ENCODE measurements at places on chromosomes 6 and 20.

- DNase-seq, result no peak
These were observed 49.7 kb downstream of the NOL4L start for GRCh38 chr20:32535316-32535952.

GRCh38 chr6:125952764-125953501 lies 3.6 kb upstream of the HINT3 start:
- no peak for DNase-seq

DNA sequence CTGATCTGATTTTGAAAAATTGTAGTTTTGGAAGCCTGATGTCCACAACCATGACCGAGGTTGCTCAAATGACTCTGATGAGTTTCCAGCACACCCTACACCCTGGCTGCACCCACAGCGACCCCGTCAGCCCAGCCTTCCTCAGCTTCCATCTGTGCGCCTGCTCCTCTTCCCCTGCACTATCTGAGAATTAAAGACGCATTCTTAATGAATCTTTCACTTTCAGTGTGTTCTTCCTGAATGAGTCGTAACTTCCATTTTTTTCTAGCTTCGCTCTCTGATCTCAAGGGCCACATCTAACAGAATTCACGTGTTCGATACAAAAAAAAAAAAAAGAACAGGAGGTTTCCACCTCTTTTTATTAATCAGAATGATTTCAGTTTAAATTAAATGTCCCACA lies 21.3 kb upstream of the RREB1 start:
- no peak for DNase-seq

DNA sequence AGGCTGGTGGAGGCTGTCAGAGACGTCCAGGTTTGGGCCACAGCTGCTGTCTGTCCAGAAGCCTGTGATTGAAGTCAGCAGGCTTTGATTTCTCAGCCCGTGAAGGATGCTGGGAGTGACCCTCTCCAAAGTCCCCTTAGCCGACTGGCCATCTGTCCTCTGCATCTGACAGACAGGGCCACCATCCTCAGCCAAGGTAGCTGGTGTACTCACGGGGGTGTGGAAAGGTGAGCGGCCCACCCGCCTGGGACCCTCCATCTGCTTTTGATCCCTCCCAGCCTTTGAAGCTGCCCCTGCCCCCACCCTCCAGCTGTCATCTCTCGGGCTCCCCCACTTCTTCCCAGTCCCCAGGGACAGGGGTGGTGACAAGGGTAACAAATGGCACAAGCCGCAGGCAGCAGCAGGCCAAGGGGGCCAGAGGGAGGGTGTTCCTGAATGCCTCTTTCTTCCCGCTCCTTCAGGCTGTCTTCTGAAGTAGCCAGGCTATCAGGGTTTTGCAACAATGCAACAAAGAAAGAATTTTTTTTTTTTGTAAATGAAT lies 84.4 kb downstream of the EYA2 start:
- DNase-seq, result no peak

GRCh38 chr6:160297310-160297709 lies 38.7 kb upstream of the SLC22A2 start:
- DNase-seq, result no peak

- DNase-seq, result no peak
These were observed 188.6 kb downstream of the BMP2 start for GRCh38 chr20:6956056-6956455.

DNA sequence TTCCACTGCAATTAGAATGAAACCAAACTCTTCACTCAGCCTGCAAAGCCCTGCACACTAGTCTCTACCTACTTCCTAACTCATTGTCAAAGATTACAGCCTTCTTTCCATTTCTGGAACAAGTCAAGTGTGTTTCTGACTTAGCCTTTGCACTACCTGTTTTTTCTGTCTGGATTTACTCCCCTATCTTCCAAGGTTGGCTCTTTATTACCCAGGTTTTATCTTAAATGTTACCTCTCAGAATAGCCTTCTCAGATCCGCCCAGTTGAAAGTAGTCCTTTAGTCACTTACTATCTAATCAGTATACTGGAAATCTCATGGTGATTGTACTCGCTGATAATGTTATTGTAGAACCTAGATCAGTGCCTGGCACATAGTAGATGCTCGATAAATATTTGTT lies 42.7 kb downstream of the TBPL1 start:
- DNase-seq, result no peak

- no peak for DNase-seq
These were observed 159.9 kb downstream of the EYA2 start for GRCh38 chr20:47054506-47054905.

DNA sequence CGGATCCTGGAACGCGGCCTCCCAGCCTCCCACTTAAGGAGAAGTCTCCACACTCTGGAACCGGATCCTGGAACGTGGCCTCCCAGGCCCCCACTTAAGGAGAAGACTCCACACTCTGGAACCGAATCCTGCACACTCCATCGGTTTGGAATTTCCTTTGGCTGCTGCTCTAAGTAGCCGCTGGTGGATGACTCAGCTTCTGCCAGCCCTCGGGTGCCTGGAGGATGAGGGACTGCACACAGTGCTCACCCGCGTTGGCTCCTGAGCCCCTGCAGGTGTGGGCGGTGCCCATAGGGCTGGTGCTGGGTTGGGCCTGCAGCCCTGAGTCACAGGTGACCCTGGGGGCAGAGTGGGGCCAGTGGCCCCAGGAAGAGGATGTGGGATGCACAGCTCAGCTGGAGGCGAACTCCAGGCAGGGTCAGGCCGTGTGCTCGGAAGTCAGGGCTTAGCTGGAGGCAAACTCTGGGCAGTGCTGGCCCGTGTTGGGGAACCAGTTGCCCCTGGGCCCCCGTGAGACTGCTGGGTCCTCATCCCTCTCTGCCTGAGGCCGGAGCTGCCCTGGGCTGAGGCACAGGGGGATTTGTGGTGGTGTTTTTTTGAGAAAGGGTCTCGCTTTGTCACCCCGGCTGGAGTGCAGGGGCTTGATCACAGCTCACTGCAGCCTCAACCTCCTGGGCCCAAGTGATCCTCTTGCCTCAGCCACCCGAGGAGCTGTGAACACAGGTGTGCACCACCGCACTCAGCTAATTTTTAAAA lies 13.9 kb upstream of the TNFRSF6B start:
- peak; percentile 96 for DNase-seq

DNA sequence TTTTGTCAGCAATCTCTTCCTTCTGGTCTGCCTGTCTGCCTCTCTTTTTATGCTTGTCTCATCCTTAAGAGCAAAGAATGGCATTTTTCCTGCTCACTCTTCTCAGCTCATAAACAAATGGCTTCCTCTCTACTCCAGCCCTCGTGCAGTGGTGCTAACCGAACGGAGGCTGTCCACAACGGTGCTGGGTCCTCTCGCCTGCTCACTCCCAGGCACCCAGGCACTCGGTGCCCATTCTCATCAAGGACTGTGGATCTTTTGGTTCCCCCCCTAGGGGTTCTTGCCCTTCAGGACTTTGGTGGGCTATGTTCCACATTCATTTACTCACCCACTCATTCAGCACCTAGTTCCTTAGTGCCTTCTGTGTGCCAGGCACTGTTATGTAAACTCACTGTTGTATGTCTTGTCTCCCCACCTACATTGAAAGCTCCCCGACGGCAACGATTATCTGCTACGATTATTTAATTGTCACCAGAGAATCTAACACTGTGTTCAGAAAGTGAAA lies 113.9 kb downstream of the FYN start:
- no peak for DNase-seq

DNA sequence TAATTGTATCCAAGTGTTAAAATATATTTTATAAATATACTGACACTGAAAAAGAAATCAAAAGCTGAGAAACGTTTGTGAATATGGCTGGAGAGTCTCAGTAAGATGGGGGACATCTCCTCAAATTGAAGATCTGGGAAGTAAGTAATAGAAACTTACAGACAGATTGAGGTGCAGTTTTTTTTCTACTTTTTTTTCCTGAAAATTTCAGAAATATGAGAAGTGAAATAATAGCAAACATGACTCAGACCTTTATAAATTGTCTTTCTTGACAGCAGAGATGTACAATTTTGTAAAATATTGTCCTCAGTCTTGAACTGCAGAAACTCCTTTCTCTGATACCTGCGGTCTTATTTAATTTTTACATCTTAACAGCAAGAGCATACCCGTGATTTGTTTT lies 347.1 kb downstream of the UTRN start:
- DNase-seq, result no peak

GRCh38 chr6:32475392-32476206 lies 35.9 kb downstream of the HLA-DRA start:
- no peak for DNase-seq

- no peak for DNase-seq
These were observed 81.4 kb upstream of the TCF21 start for GRCh38 chr6:133807501-133807900.

DNA sequence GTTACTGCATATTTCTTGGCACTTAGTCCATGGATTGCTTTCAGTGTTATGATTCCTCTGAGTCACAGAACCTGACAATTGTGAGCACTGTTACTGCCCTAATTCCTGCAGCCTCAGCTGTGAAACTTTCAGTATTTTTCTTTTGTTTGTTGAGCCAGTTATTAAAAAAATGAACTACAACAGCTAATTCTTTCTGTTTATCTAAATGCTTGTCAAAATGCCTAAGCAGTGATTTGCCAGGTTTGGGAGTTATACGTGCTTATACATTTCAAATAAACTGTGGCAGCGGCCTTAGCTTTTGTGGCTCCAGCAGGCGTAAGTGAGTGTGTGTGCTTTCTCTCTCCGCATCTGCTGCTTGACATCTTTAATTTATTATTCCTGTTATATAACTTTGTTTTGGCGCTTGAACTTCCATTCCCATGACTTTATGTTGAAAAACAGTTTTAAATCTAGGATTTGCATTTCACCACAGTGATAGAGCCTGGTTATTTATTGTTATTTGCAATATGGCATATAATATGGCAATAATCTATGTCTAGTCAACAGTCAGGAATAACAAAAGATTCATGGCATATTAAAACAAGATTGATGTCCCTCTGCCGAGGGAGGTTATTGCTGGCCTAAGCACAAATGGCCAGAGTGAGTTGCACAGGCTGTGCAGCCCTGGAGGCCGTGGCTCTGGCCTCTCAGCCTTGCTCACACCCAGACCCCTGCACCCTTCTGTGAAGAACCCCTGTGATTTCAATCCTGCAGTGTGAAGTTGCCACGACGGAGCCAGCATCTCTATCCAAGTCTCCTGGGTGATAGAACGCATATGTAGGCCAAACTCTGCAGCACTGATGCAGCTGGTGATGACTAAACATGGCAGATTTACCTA lies 303.4 kb downstream of the THBS2 start:
- DNase-seq, result no peak

DNA sequence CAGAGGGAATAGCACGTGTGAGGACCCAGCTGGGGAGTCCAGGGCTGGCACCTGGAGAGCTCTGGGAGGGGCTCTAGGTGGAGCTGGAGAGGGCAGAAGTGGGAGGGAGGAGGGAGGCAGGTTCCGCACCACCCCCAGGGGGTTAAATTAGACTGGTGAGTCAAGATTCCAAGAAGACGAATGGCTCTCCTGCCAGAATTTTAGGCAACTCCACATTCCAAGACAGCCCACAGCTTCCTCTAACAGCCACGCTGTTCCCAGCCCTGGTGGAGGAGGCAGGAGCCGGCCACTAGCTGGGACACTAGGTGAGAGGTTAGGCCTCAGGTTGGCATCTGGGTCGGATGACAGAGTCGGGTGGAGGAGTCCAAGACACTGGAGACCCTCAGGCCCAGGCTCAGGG lies 60.2 kb downstream of the TFAP2C start:
- DNase-seq, result no peak

GRCh38 chr6:38225766-38226165 lies 406.2 kb downstream of the ZFAND3 start:
- no peak for DNase-seq

- DNase-seq, result no peak
These were observed 21.4 kb downstream of the GSTA2 start for GRCh38 chr6:52741872-52742271.

- DNase-seq, result no peak
These were observed 85.9 kb downstream of the PXDC1 start for GRCh38 chr6:3665608-3666007.

DNA sequence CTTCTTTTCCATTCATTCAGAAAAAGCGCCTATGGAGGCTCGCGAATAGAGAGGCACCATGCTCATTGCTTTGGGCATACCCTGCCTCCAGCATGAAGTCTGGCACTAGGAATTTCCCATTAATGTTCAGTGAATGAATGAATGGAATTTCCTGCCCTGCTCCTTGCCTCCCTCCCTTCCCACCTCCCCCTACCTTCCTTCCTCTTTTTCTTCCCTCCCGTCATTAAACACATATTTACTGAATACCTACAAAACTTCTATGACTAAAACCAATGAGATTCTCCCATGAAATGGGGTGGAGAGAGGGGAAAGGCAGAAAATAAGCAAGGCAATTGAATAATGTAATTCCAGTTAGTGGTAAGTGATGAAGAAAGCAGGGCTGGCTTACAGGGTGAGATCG lies 213.8 kb upstream of the AGPAT4 start:
- no peak for DNase-seq

DNA sequence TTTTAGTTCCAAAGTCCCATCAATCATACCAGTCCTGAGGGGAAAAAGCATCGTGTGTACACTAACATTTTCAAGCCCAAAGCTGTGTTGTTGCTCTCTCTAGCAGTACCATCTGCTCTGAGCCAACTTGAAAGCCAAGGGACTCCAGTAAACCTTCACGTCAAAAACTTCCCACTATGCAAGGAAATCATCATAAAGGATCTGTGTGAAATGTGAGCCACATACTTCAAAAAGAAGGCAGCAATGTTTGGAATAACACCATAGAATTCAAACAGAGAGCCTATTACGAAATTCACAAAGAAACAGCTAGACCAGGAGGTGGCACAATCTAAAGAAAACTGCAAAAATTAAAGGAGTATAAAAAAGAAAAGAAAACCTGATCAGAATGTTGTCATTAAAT lies 399.8 kb upstream of the EPHA7 start:
- DNase-seq, result no peak

All from Panc1 (cell line).